ENCODE measurements at places on chromosomes 16 and 17.

DNA sequence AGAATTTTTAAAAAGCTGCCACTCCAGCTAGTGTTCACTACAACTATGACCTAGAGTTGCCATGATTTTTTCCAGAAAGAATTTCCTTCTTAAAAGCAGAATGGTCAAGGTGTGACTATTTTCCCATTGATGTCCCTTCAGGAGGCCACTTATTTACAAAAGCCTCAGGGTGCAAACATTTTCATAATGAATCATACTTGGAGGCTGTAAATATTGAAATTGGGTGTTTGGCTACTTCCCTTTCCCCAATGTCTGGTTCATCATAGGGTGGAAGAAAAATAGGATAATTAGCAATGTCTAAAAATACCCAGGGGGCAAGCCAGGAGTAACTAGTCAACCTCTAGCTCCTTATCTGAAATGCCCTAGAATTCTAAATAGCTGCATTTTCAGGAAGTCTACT is 18.8 kb downstream of the AXIN2 start:
- DNase-seq, result no peak

DNA sequence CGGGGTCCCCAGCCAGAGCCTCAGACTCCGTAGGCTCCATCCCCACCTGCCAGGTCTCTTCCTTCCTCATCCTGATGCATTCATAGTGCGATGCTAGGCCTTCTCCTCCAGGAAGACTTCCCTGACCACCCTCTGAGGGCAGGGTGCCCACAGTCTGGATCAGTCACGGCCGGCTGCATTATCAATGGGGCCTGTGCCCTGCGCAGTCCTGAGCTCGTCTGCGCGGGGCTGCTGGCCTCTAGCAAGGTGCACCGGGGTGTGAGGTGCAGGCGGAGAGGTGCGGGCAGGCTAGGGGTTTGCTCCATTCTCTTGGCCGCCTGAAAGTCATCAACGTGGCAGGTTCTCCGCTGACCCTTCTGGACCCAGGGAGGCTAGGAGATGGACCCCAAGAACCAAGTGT is 56.9 kb upstream of the ACSF3 start:
- no peak for DNase-seq

DNA sequence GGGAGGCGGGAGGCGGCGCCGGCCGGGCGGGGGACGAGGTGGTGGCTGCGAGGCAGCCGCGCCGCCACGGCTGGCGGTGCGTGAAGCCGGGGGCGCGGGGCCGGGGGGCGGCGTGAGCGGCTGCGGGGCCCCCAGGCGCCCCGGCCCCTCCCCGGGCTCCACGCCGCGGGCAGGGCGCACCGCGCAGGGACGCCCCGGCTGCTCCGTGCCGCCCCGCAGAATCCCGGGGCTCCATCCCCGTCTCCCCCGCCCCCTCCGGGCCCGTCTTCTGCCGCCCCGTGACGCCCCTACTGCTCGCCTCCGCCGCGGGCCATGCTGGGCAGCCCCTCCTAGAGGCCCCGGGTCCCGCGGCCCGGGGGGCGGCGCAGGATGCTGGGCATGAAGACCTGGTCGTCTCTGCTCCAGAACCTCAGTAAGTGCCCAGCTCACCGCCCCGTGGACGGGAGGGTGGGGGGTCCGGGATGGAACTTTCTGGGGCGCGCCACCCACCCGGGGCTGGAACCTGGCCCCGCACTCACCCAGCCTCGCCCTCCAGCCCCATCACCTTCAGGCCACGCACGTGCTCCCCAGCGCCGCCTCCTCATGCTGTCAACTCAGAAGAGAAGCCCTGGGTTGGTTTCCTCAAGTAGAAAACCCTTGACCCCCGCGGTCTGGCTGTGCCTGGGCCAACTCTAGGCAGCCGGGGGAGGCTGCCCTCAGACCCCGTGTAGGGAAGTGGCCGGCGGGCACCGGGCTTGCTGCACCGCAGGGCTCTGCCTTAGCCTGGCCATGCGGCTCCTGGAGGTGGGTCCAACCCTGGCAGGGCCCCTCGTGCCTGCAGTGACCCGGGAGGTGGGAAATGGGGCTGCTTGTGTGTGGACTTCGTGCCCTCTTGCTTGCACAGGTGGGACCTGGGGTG is 150.2 kb upstream of the GSE1 start:
- no peak for DNase-seq

- DNase-seq, result peak; percentile 69
Observed at GRCh38 chr16:85250147-85250463, 137.8 kb upstream of the CIBAR2 start.

DNA sequence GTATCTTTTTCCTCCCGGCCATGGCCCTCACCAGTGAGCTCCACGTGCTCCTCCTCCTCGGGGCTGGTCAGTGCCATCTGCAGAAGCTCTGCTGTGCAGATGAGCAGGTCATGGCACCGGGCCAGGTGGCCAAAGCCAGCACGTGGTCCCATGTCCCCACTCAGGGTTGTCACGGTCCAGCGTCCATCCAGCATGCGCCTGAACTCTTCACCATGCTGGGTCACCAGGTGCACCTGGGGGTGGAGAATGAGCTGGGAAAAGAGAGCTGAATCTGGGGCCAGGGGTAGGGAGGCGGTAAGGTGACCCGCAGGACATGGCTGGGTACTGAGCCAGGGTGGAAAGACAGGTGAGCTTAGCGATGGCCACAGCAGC is 1.3 kb downstream of the DHX58 start:
- no peak for DNase-seq

DNA sequence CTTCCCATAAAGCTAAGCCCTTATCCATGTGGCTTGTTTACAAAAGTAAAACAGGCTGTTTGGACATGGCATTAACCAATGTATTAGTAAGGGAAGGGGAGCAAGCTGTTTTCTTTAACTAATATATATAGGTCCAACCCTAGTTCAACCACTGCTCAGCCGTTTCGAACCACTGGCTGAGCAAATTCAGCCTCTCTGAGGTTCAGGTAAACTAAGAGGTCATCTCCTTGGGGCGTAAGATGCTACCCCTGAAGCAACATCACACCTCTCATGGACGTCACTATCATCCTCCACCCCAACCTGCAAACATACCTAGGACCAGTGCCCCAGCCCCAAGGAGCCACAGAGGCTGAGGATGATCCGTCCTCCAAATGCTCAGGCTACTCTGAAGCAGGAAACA is 45.2 kb downstream of the ANKRD11 start:
- no peak for DNase-seq

- no peak for DNase-seq
Observed at GRCh38 chr16:2365397-2366294, 25.1 kb upstream of the ABCA3 start.

GRCh38 chr16:7714775-7715174 is 382.1 kb downstream of the RBFOX1 start:
- DNase-seq, result no peak

- DNase-seq, result peak; percentile 85
Observed at GRCh38 chr16:85153656-85154091, 41.4 kb upstream of the CIBAR2 start.

GRCh38 chr17:28756049-28756804 is 12.4 kb downstream of the TRAF4 start:
- no peak for DNase-seq

All from NCI-H2171 (cell line).